CD4-positive, alpha-beta T cell treated with Interleukin-6 for 4 hours (primary cell): ENCODE measurements at places on chromosomes 5 and 9.

GRCh38 chr5:79691007-79691406 lies 1.4 kb downstream of the CMYA5 start:
- DNase-seq: no peak

DNA sequence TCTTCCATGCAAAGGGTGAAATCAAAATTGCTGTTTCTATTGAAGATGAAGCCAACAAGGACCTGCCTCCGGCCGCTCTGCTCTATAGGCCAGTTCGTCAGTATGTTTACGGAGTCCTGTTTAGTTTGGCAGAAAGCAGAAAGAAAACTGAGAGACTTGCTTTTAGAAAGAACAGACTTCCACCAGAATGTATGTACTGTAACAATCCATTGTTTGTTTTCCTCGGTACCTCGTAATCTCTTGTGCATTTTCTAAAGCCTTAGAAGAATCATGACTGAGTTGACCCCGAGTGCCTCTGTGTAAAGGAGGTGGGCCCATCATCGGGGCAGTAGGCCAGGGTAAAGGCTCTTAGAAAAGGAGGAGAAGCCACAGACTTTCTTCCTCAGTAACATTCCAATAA lies 44.2 kb upstream of the PHF2 start:
- no peak for DNase-seq

DNA sequence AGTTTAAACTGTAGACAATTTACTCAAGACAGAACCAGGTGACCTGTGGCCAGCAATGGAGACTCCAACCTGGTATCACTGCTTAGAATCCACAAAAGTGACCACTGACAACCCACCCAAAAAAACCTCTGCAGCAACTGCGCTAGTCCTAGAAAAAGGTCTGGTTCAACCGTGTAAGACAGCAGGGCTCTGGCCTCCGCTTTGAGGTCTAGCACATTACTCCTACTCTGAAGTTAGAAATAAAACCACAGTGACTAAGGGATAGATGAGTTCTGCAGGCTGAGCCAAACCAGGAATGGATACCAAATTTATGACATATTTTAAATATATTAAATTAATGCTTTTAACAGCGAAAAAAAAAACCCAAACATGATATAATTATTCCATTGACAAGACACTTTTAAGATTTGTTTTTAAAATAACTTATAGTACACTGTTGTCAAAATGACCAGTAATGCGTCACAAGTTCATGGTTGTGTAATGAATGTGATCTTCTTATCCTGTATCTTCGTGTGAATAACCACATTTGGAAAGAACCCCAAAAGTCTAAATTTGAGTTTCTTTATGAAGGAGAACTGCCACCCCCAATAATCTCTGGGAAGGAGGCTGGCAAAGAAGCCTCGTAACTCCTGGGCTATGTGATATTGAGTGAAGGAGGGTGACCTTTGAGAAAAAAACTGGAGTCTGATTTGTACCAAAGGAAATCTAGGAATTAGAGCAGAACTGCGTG lies 101.9 kb upstream of the SLC44A1 start:
- DNase-seq: no peak

DNA sequence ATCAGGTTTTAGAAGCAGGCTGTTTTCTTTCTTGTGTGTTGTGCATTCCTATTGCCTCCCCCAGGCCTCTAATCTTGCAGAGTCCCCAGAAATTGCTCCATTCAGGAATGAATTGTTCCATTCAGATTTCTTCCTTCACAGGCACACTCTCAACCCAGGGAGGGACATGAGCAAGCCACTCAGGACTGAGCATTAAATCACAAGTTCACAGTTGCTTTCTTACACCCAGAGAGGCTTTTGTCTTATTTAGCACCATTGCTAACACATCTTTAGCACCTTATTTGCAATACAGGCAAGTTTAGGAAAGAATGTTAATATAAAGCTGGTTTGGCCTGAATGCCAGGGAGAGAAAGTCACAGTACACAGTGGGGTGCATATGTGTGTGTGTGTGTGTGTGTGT lies 221.4 kb downstream of the RAB3C start:
- DNase-seq: no peak

DNA sequence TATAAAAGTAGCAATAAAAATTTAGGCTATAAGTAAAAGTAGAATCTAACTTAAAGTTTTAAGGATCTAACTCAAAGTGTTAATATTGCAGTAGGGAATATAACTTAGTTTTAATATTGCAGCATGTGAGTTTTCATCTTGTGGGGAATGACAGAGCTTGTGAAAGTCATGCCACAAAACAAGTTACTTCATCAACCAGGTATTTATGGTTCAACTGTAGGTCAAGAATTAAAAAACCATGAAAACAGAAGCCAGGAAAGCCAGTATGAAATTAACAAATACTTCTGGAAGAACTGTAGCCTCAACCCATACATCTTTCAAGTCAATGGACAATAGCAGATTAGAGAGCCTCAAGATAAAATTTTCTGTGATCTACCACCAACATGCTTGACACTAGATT lies 19.0 kb downstream of the HMGCS1 start:
- no peak for DNase-seq

- DNase-seq: no peak
Measured at GRCh38 chr5:30392897-30393296, 800.6 kb upstream of the CDH6 start.
